NCI-H187 treated with DMSO at 0.1 percent for 48 hours (cell line): ENCODE measurements at places on chromosomes 7 and 10.

- no peak for DNase-seq
Observed at GRCh38 chr7:126449611-126450268, 803.0 kb downstream of the GRM8 start.

- no peak for DNase-seq
Observed at GRCh38 chr10:113423981-113424721, 128.7 kb upstream of the HABP2 start.

- DNase-seq: no peak
Observed at GRCh38 chr7:47405921-47406800, 175.8 kb downstream of the TNS3 start.

DNA sequence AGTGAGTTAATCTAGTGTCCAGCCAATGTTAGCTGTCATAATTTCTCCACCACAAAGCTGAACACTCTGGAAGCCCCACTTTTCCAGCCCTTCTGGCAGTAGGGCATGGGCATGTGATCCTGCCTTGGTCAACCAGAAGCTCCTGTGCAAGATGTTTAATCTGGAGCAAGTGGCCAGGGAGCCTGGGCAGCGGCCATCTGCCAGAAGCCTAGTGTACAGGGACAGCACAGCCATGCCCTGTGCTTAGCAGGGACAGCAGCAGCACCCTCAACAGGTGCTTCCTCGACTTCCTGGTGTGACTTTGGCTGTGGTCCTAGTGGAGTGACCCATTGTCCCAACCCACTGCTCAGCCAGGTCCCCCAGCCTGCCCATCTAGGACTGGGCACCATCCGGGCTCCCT lies 10.3 kb downstream of the RBP3 start:
- no peak for DNase-seq

GRCh38 chr10:129030996-129031843 lies 435.8 kb upstream of the MGMT start:
- DNase-seq: no peak

DNA sequence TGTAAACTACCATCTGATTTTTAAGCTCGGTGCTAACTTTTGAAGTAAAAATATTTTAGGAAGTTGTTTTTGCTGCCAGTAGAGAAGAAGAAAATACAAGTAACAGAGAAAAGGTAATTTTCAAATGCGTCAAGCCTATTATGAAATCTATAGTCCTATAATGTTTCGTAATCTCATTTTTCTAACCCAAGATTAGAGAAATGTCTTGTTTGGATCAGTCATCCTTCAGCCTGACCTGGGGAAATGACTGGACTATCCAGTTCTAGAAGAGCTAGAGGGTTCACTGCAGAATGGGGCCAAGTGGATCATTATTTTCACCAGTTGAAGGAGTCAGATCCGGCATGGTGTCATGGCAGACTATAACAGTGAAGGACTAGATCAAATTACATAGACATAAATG lies 62.7 kb upstream of the FGL2 start:
- DNase-seq: no peak

DNA sequence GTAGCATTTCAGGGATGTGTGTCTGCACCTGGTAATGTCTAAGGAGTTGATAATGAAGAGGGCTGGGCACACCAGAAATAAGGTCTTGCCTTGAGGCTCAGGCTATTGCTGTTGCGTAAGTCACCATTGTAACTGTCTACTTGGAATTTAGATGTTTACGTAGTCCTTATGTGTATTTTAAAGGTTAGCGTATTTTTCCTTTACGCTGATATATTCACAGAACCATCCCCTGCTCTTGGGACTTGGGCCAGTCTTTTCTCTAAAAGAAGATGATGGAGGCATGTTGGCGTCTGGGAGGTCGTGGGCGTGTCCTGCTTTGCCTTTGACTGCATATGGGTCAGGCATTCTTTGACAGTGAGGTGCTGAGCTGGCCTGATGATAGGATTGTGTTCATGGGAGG lies 14.7 kb downstream of the WDR37 start:
- no peak for DNase-seq

DNA sequence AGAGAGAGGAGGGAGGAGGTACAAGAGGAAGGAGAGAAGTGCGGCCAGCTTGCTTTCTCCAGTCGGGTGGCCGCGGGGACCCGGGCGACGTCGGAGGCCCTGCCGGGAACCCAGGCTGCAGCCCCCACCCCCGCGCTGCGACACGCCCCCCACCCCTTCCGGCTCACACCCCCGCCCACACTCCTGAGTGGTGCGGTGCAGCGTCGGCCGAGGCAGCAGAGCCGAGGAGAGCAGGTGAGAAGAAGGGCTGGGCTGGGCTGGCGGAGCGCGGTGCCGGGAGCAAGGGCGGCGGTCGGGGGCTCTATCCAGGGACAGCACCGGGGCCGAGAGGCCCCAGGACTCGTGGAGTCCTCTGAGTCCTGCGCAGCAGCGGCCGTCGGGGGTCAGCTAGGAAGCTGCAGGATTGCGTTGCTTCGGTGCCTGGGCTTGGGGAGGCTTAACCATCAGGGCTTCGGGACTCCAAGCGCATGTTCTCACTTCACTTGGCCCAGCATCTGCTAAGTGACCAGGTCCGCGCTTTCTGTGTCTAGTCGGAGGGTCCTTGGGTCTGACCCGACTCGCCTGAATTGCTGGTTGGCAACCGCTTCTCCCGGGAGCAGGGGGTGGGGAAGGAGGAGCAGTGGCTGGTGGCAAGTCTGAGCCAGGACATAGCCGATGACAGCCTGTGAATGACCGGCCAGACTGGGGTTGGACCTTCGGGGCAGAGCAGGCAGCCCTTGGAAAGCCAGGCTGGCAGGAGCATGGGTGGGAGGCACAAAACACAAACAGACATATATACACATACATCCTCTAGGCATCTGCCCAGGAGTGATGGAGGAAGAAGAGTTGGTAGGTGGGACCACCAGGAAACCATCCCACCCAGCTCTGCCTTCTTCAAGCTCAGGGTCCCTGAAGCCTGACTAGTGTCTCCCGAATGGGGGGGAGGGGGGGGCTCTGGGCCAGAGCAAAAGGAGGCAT lies 683 bp downstream of the CHAT start:
- no peak for DNase-seq

GRCh38 chr7:1954366-1955004 lies 278.3 kb downstream of the MAD1L1 start:
- DNase-seq: no peak

DNA sequence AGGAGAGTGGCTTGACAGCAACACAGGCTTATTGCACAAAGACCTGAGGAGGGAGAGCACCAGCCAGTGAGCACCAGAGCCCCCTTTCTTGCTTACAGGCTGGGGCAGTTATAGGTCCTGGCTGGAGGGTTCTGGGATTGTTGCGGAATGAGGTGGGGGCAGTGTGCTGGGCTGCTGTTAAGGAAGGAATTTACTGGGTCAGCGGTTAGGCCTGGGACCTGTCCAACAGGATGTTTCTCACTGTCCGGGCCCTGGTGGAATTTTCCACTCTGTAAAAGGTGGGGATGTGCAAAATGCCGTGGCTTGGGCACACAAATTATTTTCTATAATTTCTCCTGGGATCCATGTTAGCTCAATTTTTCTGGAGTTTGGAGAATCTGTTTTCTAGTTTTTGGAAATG lies 757.3 kb downstream of the TYW1 start:
- DNase-seq: no peak

DNA sequence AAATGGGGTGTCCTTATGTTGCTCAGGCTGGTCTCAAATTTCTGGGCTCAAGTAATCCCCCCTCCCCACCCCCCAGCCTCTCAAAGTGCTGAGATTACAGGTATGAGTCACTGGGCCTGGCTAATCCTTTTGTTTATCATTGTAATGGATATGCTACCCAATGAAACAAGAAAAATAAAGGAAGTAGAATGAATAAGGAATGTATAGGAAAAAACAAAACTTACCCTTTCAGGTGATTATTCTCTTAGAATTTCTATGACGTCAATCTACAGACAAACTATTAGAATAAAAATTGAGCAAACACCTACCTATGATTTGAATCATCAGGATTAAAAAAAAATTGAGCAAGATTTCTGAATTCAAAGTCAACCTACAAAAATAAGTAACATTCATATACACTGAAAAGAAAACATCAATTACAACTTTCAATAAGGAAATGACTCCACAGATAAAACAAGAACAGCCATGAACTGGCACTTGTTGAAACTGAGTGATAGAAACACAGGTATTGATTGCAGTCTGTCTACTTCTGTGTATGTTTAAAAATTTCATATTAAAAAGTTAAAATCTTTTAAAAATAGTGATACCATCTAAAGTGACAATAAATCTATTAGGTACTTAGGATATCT lies 12.2 kb downstream of the ADAM12 start:
- no peak for DNase-seq

GRCh38 chr7:55555160-55555559 lies 17.1 kb downstream of the VOPP1 start:
- no peak for DNase-seq

GRCh38 chr7:140771826-140772225 lies 75.3 kb downstream of the NDUFB2 start:
- no peak for DNase-seq

- no peak for DNase-seq
Observed at GRCh38 chr7:144000020-144000419, at the start of gene OR6B1. Gene OR6B1, plus strand, starts transcription at chr7:144000320. Its CDS starts 3,677 bp downstream, at chr7:144003997.

GRCh38 chr7:131045526-131045925 lies 282.1 kb upstream of the MKLN1 start:
- no peak for DNase-seq

GRCh38 chr10:78071140-78071856 lies 37.6 kb downstream of the RPS24 start:
- DNase-seq: no peak

DNA sequence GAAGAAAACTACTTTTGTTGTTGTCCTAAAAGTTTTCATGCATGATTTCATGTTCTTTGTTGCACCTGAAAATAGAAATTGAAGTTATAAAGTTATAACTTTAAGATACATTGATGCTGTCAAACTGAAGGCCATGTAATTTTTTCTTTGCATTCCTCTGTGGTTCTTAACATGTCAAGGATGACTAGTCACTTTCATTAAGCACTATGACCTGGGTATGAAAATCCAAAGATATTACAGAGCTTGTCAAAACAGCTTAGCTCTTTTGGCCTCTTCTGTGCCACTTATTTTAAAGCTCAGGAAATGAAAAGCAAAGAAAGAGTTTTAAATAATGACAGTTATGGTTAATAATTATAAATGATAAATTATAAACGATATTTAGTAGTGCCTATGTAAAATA lies 241.6 kb upstream of the CACNA2D1 start:
- DNase-seq: no peak

DNA sequence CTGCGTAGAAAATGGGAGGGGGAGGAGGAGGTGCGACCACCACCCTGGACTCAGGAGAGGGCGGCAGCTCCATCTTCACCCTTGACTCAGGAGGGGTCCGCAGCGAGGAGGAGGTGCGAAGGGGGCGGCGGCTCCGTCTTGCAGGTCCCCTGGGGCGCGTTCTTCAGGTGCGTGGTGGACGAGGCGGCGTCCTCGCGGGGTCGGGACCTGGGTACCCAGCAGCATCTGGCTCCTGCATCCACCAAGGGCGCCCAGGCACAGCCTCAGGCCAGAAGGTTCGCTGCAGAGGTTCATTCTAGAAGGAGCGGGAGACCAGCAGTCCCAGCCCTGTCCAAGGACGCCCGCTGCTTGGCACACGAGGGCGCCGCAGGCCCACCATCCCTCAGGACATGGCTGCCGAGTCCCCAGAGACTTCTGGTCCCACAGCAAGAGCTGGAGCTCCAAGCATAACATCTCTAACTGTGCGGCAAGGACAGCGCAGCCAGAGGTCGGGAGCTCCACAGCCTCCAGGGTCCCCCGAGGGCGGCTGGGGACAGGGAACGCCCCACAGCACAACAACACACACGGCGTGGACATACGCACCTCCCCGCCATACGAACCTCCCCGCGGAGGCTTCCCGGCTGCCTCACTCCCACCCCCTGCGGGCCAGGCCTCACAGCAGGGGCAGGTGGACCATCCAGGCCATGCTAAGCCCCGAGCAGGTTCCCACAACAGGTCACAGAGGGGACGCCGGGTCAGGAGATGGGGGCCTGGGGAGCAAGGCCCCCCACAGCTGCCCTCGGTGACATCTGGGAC lies 16.8 kb upstream of the DPYSL4 start:
- DNase-seq: no peak

- no peak for DNase-seq
Observed at GRCh38 chr10:62082729-62083411, 181.4 kb downstream of the ARID5B start.

DNA sequence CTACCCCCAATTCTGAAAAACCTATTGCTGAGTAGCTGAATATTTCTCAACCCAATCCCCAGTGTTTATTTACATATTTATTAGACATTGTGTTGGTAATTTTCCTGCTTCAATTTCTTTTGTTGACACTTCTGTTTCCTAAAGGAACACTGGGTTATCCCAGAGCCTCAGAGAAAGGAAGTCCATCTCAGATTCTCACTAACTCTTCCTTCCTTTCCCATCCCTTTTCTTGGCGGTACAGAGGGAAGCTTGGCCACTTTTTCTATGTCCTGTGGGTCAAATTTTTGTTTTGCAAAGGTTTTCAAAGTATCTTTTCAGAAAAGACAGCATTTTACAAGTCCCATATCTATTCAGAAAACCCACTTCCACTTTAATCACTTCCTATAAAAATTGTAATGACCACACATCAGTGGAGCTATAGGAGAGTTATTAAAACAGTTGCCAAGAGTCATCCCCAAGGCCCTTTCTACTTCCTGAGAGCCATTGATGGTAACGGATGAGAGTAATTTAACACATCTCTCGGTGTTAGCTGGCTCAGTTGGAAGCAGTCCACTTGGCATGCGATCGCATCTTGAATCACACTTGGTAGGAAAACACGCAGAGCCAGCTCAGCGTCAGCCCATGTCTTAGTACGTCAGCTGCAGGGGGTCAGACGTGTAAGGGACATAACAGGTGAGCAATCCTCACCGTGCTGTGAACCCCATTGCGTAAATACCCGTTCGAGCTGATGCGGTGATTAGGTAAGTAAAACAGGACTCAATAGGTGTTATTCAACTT lies 231.1 kb upstream of the ADARB2 start:
- no peak for DNase-seq

GRCh38 chr10:88759366-88760101 lies at the start of gene LIPN:
Gene LIPN, plus strand, starts transcription at chr10:88760020. Its CDS starts 1,386 bp downstream, at chr10:88761406.
- DNase-seq: no peak

GRCh38 chr7:6026011-6026819 lies 5.0 kb upstream of the ANKRD61 start:
- DNase-seq: no peak

DNA sequence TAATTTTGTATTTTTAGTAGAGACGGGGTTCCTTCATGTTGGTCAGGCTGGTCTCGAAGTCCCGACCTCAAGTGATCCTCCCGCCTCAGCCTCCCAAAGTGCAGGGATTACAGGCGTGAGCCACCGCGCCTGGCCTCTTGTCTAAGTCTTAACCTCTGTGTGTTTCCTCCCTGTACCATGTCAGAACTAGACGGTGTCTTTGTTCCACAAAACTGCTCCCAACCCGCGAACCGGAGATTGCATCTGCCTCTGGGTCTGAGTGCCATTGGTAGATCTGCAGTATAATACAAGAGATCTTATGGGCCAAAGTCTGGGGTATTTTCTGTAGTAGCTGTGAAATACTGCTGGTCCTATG lies 1.3 kb upstream of the EEF1AKMT2 start:
- no peak for DNase-seq
